ENCODE measurements at places on chromosomes 5 and 9. TPM values are rescaled to one million over a fixed set of nuclear protein-coding genes. Genes with fewer than 3 reads are reported as not detected.

GRCh38 chr9:115756736-115757135 is 396.9 kb upstream of the PAPPA start:
- no peak for DNase-seq

GRCh38 chr5:50881407-50881806 is 215.0 kb downstream of the PARP8 start:
- DNase-seq = no peak

- DNase-seq = no peak
Observed at GRCh38 chr5:134142052-134142451, 27.6 kb downstream of the TCF7 start.

GRCh38 chr9:81470864-81471263 is 218.5 kb downstream of the TLE1 start:
- DNase-seq = no peak

- DNase-seq = no peak
Observed at GRCh38 chr5:132653716-132654115, 4.3 kb upstream of the IL13 start.

- no peak for DNase-seq
Observed at GRCh38 chr5:124468671-124469411, 277.6 kb downstream of the ZNF608 start.

GRCh38 chr5:127089191-127089590 is 15.9 kb upstream of the C5orf63 start:
- DNase-seq = no peak

- DNase-seq = no peak
Observed at GRCh38 chr9:70159630-70160029, 99.1 kb upstream of the SMC5 start.

- peak; percentile 2 for DNase-seq
Observed at GRCh38 chr5:98031496-98031895, 742.0 kb upstream of the RGMB start.

- DNase-seq = no peak
Observed at GRCh38 chr9:34869390-34869789, 88.7 kb upstream of the PHF24 start.

DNA sequence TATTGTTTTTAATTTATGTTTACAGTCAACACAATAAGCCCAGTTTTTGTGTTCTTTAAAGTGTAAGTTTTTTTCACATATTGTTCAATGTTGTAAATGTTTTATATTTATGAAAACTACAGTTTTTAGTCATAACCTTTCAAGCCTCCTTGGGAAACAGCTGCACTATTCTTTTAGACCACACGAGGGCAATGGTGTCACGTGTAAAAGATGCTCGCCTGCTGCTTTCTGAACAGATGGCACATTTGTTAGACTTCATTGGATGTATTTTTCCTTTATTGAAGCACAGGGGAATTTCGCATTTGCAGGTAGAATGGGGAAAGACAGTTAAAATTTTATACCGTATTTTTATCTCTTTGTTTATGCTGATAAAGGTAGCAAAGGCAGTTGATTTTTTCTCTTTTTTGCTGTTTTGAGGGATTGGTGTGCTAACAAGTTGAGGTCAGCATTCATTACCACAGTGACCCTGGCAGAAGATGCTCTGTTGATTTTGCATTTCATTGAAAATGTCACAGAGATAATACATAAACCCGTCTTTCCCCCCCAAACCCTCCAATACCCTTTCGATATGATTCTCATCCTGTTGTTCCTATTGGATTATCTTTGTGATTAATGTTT is 59.0 kb downstream of the MAT2B start:
- peak; percentile 30 for DNase-seq

- no peak for DNase-seq
Observed at GRCh38 chr5:120545007-120545406, 80.9 kb downstream of the PRR16 start.

DNA sequence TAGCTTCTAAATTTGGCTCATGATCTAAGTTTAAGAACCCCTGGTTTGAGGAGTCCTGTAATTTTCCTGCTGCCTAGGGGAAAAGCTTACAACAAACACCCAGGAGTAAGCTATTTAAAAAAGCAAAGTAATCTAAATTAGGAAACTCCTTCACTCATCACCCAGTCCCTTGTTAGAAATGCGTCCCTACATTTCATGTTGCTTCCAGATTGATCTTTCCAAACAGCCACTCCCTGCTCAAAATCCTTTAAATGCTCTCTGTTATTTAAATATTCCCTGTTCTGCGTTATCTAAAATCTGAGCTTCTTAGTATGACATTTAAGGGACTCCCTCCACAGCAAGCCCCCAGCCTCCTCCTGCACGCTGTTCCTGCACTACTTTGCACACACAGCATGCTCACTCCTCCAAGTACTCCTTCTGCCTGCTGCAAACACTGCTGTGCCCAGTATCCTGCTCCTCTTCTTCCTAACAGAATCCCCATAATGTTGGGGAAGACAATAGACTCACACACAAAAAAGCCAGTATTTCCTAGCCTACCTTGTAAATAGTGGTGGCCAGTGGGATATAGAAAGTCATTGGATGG is 123.3 kb upstream of the RASEF start:
- DNase-seq = no peak

DNA sequence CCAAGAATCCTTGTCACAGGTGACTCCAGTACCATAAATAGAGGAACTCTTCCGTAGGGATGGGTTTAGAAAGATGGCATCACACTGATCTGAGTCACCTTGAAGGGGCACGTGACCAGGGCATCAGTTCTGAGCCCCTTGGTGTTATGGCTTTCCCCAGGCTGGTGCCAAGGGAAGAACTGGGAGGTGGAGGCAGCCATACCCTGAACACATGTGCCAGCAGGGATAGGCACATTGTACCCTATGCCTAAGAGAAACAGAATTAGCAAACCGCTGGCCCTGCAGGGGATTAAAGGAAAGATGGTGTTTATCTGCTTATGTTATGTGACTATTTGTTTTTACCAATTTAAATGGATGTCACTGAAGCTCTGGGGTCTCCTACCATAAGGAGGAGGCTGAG is 196.2 kb downstream of the RGS3 start:
- DNase-seq = no peak

- DNase-seq = no peak
Observed at GRCh38 chr5:173319646-173320045, 8.6 kb downstream of the STC2 start.

PTPRD gene
- 0.05 TPM for total RNA-seq

F12 gene
- 7.1 TPM for total RNA-seq

PLPP7 gene
- total RNA-seq = 0.72 TPM

TICAM2 gene
- 6.2 TPM for total RNA-seq

TEX48 gene
- total RNA-seq = not detected
